Activated CD4-positive, alpha-beta T cell treated with anti-CD3 and anti-CD28 coated beads for 36 hours (primary cell): ENCODE measurements at places on chromosomes 13 and 19. TPM values are rescaled to one million over a fixed set of nuclear protein-coding genes. Genes with fewer than 3 reads are reported as not detected.

DNA sequence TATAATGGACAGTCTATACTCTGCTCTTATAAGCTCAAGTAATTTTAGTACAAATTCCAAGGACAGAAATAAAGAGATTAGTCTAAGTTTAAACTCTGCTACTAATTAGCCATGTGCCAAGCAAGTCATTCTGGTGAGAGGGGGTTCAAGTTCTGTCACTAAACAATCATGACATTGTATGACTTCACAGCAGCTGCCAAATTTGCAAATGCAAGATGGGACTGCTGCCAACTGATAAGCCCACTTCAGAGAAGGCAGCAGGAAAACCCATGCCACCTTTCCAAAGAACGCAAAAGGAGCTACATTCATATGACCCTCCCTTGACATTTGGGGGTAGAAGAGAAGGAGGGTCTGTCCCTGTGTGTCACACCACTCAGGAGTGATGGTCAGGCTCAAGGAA, 60.7 kb upstream of the RFXAP start:
- DNase-seq: no peak

MATK gene
- 30.1 TPM for total RNA-seq

NCR1 gene
- total RNA-seq: not detected

DNA sequence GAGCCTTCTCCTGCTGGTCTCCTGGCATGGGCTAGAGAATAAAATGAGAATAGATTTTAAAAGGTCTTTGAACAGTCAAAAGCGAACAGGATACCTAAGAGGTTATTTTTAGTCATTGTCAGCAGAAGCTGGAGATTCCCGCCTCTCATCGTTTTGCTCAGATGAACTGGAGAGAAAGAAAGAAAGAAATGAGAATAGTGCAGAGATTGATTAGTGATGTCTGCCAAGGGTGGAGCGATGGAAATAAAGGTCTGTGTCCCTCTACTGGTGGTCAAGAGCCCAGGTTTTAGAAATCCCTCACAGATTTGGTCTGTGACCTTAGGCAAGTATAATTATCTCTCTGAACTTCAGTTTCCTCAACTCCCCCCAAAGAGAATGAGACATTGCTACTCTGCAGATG, 5.3 kb downstream of the NCAN start:
- no peak for DNase-seq

ARGLU1 gene
- total RNA-seq: 94.2 TPM

DNA sequence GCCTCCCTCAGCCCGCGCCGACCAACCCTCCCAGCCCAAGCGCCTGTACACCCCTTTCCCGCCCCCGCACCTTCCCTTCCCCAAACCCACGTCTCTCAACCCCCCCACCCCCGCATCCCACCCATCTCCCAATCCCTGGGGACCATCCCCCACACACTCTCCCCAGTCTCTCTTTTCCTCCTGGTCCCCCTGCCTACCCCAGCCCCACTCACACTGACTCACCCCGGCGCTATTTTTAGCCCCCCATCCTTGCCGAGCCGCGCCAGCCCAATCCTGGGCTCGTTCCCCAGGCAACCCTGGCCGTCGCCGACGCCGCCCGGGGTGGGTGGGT, 11.7 kb downstream of the CIC start:
- no peak for DNase-seq

METTL21C gene
- total RNA-seq: not detected

GRCh38 chr13:95678967-95679366, 2.0 kb downstream of the DNAJC3 start:
- DNase-seq: no peak
